ENCODE measurements at places on chromosomes 6 and 20. TPM values are rescaled to one million over a fixed set of nuclear protein-coding genes. Genes with fewer than 3 reads are reported as not detected.

GRCh38 chr20:50992336-50992732, 30.6 kb downstream of the KCNG1 start:
- no peak for DNase-seq

- DNase-seq: no peak
Measured at GRCh38 chr6:137631323-137631722, 137.1 kb upstream of the OLIG3 start.

- no peak for DNase-seq
Measured at GRCh38 chr20:61770113-61770585, 295.5 kb downstream of the TAF4 start.

- no peak for DNase-seq
Measured at GRCh38 chr20:25083141-25083772, 1.3 kb upstream of the VSX1 start.

The RBBP8NL gene
- 1.1 TPM for total RNA-seq

The GPR6 gene
- total RNA-seq: not detected

The RPS6KA2 gene
- total RNA-seq: 101 TPM
